ENCODE measurements at places on chromosomes 11 and 22.

DNA sequence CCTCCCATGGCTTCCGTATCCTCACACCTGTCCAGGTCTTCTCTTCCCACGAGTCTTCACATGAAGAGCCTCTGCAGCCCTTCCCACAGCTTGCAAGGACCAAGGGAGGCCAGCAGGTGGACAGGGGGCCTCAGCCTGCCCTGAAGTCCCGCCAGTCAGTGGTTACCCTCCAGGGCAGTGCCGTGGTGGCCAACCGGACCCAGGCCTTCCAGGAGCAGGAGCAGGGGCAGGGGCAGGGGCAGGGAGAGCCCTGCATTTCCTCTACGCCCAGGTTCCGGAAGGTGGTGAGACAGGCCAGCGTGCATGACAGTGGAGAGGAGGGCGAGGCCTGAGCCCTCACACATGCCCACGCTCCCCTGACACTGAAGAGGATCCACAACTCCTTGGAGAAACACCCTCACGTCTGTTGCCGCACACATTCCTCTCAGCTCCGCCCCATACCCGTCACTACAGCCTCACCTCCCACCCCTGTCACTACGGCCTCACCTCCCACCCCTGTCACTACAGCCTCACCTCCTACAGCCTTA is 8.3 kb downstream of the SSH3 start:
- DNase-seq, result no peak

- no peak for DNase-seq
Measured at GRCh38 chr11:127643268-127644058, 642.9 kb upstream of the KIRREL3 start.

- no peak for DNase-seq
Measured at GRCh38 chr11:41519696-41520095, 60.2 kb upstream of the LRRC4C start.

GRCh38 chr11:13680501-13681264 is 12.2 kb downstream of the FAR1 start:
- no peak for DNase-seq

DNA sequence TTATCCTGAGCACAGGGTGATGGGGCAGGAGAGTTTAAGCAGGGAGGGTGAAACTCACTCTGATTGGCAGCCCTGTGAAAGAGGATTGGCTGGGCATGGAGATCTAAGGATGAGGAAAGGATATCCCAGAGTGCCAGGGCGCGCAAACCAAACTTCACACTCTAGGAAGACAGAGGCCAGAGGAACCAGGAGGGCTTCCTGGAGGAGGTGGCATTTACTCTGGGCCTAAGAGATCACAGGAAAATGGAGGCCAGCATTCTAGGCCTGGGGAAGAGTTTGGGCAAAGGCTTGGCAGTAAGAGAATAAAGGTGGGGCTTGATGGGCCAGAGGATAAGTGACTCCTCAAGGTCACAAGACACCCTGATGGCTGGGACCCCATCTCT is 377 bp upstream of the NCF4 start:
- DNase-seq, result no peak

GRCh38 chr11:70448983-70449567 is 50.7 kb downstream of the CTTN start:
- DNase-seq, result no peak

- no peak for DNase-seq
Measured at GRCh38 chr22:33321466-33321865, 263.3 kb upstream of the SYN3 start.

DNA sequence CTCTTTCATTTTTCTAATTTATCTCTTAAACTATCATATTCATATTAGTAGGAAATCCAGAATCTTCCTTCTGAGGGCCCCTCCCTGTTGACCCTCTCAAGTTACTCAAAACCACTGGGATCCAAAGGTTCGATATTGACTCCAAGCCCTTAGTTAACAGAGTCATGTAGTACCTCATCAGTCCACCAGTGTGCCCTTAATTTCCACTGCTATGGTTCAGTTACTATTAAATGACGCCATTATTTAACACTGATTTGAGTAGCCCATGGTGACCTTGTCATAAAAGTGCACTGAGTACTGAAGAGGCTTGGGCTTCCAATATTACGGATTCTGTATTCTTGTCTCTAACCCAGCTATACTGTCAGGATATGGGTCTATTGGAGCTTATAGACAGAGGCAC is 91.9 kb upstream of the MS4A8 start:
- DNase-seq, result no peak

DNA sequence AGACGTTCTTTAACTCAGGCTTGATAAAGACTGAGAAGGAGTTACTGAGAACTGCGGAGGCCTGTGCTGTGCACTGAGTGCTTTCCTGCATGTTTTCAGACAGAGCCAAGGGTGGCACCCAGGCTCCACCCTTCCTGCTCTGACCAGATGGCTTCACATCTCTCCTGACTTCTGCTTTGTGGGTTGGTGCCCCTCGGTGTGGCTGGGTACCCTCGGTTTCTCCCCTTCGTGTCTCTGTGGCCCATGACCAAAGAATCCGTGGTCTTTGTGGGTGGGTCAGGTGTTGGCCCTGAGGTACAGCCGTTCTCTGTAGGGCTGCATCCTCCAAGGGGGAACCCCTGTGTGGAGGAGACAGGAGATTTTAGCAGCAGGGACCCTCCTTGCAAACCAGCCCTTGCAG is 34.3 kb downstream of the GRIK4 start:
- no peak for DNase-seq

DNA sequence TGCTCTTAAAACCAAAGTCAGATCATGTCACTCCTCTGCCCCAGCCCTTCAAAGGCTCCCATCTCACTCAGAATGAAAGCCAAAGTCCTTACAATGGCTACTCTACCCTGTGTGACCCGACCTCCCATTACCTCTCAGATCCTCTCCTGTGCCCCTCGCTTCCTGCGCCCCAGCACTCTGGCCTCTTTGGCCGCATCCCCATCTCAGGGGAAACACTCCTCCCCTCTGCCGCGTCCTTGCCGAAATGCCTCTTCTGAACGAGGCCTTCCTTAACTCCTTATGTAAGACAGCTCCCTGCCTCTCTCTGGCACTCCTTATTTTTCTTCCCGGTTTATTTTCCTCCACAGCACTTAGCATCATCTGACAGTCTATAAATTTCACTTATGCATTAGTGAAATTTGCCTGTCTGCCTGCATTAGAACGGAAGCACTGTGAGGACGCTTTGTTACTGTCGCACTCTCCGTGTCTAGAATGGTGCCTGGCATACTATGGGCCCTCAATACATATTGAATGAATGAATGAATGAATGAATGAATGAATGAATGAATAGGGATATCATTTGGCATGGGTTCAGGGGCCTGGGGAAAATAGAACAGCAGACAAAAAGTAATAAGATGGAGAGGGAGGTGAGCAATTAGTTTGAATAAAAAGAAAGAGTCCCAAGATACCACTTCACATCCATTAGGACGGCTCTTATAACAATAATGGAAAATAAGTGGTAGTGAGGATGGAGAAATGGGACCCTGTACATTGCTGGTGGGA is 137.8 kb downstream of the CEP164 start:
- no peak for DNase-seq

DNA sequence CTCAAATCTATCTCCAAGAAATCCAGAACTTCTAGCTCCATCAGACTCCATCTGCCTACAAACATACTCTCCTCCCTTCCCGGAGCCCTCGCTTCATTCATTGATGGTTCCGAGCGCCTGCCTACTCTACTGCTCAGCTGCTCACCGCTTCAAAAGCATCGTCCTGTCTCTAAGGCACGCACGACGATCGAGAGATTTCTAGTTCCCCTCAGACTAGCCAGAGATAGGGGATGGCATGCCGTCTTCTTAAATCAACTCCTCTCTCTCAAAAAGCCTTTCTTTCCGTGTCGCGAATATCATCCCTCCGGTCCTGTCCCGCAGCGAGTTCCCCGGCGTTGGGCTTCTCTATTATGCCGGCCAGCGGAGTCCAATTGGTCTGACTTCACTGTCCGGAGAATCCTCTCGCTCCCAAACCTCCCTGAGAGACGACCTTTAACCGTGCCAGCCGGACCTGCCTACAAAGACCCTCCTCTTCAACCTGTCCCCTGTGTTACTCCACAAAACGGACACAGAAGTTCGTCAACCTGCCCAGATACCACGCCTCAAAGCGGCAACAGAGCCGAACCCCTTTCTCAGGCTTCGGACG is 592 bp downstream of the EEF1G start:
- no peak for DNase-seq

- DNase-seq, result no peak
Measured at GRCh38 chr11:133826866-133827265, 18.4 kb downstream of the SPATA19 start.

All from stimulated activated CD4-positive, alpha-beta T cell treated with anti-CD3 and anti-CD28 coated beads, Interleukin-1b, Interleukin-23, amount 100 ng/mL, for 4 hours (primary cell).